ENCODE measurements at places on chromosomes 7 and 10. TPM values are rescaled to one million over a fixed set of nuclear protein-coding genes. Genes with fewer than 3 reads are reported as not detected.

ACTR3C gene
- total RNA-seq, result 5.5 TPM

SPDYE8 gene
- total RNA-seq, result not detected

MSANTD7 gene
- 33.0 TPM for total RNA-seq

HYAL4 gene
- total RNA-seq, result not detected

PNPLA8 gene
- 8.6 TPM for total RNA-seq

RASA4B gene
- 35.7 TPM for total RNA-seq

OGDHL gene
- total RNA-seq, result 0.43 TPM

GTF2IRD1 gene
- total RNA-seq, result 1.6 TPM

JCAD gene
- total RNA-seq, result 0.05 TPM

BLOC1S2 gene
- total RNA-seq, result 62.5 TPM

PTPN20 gene
- 0.78 TPM for total RNA-seq

RPP30 gene
- total RNA-seq, result 97.4 TPM

HABP2 gene
- total RNA-seq, result 0.08 TPM

NME8 gene
- not detected for total RNA-seq

SPDYE6 gene
- not detected for total RNA-seq

ZP3 gene
- total RNA-seq, result 6.7 TPM

ANKRD2 gene
- not detected for total RNA-seq

CYP3A4 gene
- 0.11 TPM for total RNA-seq

TUBB8 gene
- not detected for total RNA-seq

FAM25G gene
- not detected for total RNA-seq

TMEM270 gene
- total RNA-seq, result not detected

EBLN1 gene
- total RNA-seq, result not detected

HOXA1 gene
- 0.28 TPM for total RNA-seq

LEP gene
- total RNA-seq, result not detected

SH2B2 gene
- 2.3 TPM for total RNA-seq

MOGAT3 gene
- total RNA-seq, result not detected

EFCAB10 gene
- total RNA-seq, result not detected

CNPY1 gene
- not detected for total RNA-seq

AHR gene
- 60.0 TPM for total RNA-seq

Measured in activated T-cell treated with anti-CD3 and anti-CD28 coated beads, Interleukin-2, amount 50 U/mL, for 4 hours (primary cell).